ENCODE measurements at places on chromosomes 4 and X.

- DNase-seq = no peak
Observed at GRCh38 chr4:62914758-62915157, 1494.5 kb downstream of the TECRL start.

- no peak for DNase-seq
Observed at GRCh38 chrX:42119076-42119475, 195.7 kb upstream of the CASK start.

DNA sequence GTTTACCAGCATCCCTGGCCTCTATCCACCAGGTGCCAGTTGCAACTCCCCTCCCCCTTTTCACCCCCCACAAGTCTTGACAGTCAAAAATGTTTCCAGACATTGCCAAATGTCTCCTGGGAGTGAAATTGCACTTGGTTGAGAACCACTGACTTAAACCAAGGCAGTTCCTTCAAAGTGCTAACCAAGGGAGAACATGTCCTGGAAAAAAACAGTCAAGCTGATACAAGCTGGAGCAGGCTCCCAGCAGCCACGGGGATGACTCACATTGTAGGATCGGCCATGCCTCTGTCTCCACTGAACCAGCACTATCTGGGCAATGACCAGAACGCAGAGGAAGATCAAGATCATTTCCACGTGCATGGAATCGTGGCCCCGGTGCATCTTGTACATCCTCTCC is 11.4 kb downstream of the RNF175 start:
- no peak for DNase-seq

GRCh38 chr4:86544310-86544966 is 49.7 kb upstream of the PTPN13 start:
- no peak for DNase-seq

Data from activated naive CD4-positive, alpha-beta T cell (primary cell).